ENCODE measurements at places on chromosomes 2 and 18.

- DNase-seq = no peak
These were observed 67.2 kb upstream of the SP5 start for GRCh38 chr2:170647741-170648436.

DNA sequence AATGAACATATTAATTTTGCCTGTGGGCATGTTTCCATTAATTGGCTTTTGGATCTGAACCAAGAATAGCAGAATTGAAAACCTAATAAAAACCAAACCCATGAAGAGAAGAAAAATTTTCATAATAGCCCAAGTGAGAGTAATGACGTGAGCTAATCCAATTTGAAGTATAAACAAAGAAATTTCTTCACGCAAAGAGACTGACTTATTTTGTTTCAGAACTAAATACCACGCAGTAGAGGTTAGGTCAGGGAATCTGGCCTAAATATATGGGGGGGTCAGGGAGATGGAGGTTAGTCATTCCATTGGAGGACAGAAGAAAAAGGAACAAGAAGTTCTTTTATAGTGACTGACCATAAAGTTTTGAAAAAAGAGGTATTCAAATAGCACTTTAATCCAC, 94.1 kb upstream of the CYP1B1 start:
- no peak for DNase-seq

- peak; percentile 12 for DNase-seq
These were observed 83.6 kb upstream of the OTX1 start for GRCh38 chr2:62966991-62967390.

DNA sequence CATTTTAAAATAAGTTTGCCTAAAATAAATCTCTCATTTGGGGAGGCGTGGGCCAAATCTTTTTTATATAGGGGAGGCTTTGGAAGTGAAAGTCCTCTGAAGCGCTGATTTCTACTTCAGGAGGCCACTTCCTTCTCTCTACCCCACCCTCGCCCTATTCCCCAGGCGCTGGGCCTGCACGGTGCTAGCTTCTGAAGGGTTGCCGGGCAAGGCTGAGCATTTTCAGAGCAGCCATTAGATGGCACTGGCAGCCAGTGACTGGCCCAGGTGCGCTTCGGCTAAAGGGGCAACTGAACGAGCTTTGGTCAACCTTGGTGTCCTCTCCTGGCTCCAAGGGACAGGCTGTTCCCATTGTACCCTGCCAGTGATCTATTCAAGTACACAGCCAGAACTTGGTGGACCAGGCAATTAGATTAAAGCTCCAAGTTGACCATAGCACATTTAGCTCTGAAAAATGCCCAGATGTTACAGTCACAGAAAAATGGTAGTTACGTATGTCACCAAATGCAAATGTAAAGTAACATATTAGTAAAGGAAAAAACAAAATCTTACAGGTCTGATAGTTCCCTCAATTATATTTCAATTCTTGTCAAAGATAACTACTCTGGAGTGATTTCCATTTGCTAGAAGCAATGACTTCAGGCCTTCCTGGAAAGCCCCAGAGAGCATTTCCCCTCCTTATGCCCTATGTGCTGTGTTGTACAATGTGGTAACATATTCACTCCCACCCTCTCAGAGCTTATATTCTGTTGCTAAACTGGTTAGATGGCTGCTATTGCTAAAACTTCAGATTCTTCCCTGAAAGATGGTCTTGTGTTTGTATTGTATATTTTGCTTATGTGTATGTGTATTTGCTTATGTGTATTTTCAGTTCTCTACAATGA, 2.1 kb downstream of the POMC start:
- DNase-seq = no peak

- DNase-seq = no peak
These were observed 50.8 kb downstream of the SUMO1 start for GRCh38 chr2:202187570-202187969.

GRCh38 chr2:218852911-218853667, 6.5 kb upstream of the WNT6 start:
- peak; percentile 37 for DNase-seq

- DNase-seq = no peak
These were observed 2.7 kb downstream of the STARD7 start for GRCh38 chr2:96205888-96206287.

GRCh38 chr2:55119711-55120487, 69.6 kb upstream of the RTN4 start:
- DNase-seq = peak; percentile 53

- DNase-seq = no peak
These were observed 48.0 kb downstream of the ZNF407 start for GRCh38 chr18:74645679-74646078.
